ENCODE measurements at places on chromosomes 11 and 22. TPM values are rescaled to one million over a fixed set of nuclear protein-coding genes. Genes with fewer than 3 reads are reported as not detected.

- no peak for DNase-seq
These were observed 16.2 kb downstream of the CSRP3 start for GRCh38 chr11:19185516-19186052.

DNA sequence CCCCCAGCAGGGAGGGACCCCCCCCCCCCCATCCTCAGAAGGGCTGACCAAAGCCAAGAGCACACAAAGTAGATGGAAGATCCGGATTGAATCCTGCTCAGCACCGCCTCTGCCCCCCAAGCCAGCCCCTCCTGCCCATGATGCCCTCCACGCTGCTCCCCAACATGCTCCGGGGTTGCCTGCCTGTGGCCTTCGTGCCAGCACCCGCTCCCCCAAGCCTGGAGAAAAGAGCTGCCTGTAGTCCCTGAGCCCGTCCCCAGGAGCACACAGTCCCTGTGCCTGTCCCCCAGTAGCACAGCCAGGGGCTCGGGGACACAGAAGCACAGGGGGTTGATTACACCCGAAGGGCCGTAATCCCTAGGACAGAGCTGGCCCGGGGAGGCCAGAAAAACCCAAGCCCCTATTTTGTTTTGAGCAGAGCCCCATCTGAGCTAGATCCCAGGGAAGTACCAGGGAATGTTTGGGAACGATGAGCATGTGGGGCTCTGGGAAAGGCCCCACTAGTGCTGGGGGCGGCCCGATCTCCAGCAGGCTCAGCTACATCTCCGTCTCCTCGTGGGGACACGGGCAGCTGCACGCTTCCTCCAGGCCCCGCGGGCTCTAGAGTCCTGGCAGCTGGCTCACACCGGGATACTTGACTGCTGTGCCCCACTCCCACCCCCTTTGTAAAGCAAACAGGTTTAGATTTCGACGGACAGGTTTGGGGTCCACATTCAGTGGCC, 66.7 kb downstream of the PHF21B start:
- no peak for DNase-seq

- no peak for DNase-seq
These were observed 282.3 kb downstream of the ST3GAL4 start for GRCh38 chr11:126637795-126638175.

CDC42EP2 gene
- 1.4 TPM for total RNA-seq

- no peak for DNase-seq
These were observed 64.8 kb downstream of the PRR5L start for GRCh38 chr11:36360826-36361415.

- DNase-seq, result no peak
These were observed 297.6 kb downstream of the KIRREL3 start for GRCh38 chr11:126702987-126703386.

DNA sequence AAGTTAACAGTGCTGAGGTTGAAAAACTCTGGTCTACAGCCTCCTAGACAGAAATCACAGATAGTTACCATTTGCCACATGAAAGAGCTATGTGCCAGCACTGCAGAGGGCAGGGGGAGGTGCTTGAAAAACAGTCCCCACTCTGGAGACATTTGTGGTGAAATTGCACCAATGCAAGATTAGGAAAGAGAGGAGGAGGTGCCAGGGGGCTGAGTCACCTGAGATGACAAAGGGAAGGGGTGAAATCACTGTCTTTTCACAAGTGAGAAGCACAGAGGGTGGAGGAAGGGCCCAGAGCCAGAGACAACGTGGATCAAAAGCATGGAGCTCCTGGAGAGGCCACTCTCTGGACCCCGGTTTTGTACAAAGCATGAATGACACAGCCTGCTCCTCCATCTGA, 196.3 kb downstream of the BUD13 start:
- no peak for DNase-seq

DNA sequence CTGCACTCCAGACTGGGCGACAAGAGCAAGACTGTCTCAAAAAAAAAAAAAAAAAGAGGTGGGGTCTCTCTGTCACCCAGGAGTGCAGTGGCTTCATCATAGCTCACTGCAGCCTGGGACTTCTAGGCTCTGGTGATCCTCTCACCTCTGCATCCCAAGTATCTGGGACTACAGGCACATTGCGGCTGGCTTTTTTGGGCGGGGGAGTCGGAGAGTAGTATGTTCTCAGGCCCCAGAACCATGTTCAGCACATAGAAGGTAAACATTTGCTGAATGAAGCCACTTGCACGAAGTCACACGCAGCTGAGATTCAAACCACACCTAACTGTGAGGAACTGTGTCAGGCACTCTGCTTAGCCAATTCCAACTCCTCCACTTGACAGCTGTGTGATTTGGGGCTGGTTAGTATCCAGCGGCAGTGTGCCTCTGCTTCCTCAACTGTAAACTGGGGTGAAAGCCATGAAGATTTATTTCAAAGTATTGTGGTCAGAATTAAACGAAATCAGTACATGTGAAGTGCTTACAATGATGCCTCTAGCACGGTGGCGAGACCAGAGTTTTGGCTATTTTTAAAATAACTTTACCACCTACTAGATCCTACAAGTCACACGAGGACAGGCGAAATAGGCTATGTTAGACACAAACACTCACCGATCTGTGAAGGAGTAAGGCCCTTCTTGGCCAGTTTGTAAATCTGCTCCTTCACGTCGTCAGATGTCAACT, 789 bp downstream of the RPS13 start:
- peak; percentile 10 for DNase-seq

OR8D4 gene
- not detected for total RNA-seq

ANGPTL5 gene
- not detected for total RNA-seq

GRCh38 chr11:12066056-12066798, 44.2 kb upstream of the MICAL2 start:
- DNase-seq, result no peak

- DNase-seq, result no peak
These were observed 14.2 kb downstream of the PTDSS2 start for GRCh38 chr11:464316-464715.

MTMR3 gene
- total RNA-seq, result 40.7 TPM

GRCh38 chr11:86555401-86555800, 117.0 kb downstream of the ME3 start:
- no peak for DNase-seq

- no peak for DNase-seq
These were observed 153.4 kb downstream of the NCAM1 start for GRCh38 chr11:113114705-113115027.

TMEM132A gene
- 3.5 TPM for total RNA-seq

- peak; percentile 27 for DNase-seq
These were observed 6.7 kb upstream of the SYT7 start for GRCh38 chr11:61587541-61587941.

TMEM86A gene
- 1.0 TPM for total RNA-seq

PRG3 gene
- total RNA-seq, result not detected

DNA sequence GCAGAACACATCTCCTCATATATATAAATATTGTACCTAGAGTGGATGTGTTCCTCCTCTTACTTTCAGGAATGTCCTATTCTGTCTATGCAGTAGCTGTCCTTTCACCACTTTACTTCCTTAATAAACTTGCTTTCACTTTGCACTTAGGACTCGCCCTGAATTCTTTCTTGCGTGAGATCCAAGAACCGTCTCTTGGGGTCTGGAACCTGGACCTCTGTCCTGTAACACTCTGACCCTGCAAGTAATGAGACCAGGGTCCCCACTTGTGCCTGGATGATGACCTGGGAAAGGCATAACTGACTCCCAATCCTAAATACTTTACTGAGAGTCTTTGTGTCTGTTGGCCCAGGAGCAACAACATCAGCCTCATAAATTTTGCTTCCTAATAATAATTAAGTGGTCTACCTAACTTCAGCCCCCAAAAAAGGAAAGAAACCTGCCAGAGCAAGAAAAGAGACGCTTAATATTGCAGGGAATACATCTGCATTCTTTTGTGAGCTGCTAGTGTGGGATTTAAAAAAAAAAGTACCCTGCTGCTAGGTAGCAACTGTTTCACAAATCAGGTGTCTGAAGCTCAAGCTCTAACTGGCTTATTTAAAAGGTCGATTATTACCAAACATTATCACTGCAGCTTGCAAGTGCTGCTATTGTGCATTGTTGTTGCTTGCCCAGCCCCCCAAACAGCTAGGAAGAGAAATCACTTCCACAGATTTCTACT, 69.3 kb downstream of the FAM168A start:
- no peak for DNase-seq

PHLDA2 gene
- total RNA-seq, result 12.3 TPM

- no peak for DNase-seq
These were observed 150.7 kb downstream of the BRD1 start for GRCh38 chr22:49676783-49677494.

DNA sequence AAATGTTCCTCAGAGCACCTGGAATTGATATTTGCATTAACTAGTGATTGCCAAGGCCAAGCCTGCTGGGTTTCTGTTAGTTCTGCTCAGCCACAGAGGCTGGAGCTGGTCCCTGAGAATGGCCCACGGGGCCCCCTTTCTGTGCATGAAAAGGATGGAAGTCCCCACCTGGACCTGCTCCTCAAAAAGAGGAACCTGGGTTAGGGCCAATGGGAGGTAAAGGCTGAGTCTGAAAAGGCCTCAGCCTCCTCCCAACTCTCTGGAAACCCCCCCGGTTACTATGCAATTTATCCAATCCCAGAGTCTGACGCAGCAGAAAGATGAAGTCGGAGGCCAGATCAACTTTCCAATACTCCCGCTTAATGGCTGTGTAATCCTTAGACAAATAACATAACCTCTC, 6.8 kb upstream of the CREB3L1 start:
- no peak for DNase-seq

OSBP2 gene
- total RNA-seq, result 11.9 TPM

- DNase-seq, result no peak
These were observed 44.1 kb downstream of the USP28 start for GRCh38 chr11:113831314-113831713.

GRCh38 chr11:11446967-11447366, 93.9 kb upstream of the CSNK2A3 start:
- DNase-seq, result no peak

DNA sequence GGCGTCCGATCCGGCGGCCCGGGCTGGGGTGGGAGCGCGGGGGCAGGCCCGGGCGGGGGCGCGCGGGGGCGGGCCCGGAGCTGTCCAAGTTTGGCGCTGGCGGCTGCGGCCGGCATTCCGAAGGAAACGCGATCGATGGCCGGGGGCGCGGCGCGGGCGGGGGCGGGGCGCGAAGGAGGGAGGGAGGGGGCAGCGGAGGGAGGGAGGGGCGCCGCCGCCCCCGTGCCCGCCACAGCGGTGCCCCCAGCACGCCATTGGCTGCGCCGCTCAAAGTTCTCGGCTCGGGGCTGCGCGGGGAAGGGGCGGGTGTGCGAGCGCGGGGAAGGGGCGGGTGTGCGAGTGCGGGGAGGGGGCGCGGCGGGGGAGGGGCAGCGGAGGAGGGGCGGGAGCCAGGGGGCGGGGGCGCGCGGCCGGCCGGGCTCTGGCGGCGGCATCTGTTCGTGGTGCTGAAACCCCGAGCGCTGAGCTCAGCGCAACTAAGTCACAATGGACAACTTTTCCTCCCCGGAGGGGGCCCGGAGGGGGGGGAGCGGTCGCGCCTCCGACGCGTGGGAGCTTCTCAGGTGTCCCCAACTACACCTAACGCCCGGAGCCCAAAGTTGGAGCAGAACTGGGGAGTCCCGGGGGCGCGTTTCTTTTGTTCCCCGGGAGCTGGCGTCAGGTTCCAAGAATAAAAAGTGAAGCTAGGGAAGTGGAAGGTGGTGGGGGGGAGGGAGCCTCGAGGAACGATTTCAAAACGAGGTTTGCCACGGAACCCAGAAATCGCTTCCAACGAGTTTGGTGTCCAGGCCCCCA, 2.2 kb downstream of the PHF21B start:
- DNase-seq, result peak; percentile 27

- no peak for DNase-seq
These were observed 61.8 kb downstream of the SNX19 start for GRCh38 chr11:130854483-130854882.

GLYAT gene
- not detected for total RNA-seq

DEFB131B gene
- total RNA-seq, result not detected

DNA sequence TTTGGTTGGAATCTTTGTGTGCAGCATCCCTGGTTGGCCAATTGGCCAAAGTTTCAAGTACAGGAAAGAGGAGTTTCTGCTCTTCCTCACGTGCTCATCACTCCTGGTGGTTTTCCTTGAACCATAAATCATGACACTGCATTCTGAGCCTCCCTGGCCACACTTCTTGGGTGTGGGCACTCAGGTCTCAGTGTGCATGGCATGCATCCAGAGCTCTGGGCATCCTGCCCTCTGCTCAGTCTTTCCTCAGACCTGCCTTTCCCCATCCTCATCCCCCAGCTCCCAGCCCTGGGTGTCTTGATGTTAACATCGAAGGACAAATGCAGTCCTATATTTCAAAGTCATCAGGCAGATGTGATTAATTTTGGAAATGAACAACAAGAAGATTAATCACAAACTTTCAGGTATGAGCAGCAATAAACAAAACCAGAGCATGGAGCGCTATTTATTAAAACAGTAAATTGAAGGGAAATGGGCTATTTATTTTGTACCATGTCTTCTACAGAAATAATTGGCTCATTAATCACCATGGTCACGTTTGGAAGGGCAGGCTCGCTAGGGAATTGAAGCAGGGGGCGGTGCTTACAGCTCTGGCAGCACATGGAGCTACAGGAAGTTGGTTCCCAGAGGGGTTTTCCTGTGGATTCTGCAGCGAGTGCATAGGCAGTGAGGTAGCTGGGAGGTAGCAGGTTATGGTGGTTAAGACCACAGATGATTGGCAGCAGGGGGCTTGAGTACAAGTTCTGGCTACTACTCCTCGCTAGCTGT, 89.6 kb downstream of the CSNK2A3 start:
- DNase-seq, result no peak

ELMOD1 gene
- total RNA-seq, result not detected

OR5AP2 gene
- not detected for total RNA-seq

GRCh38 chr22:37109242-37109917, at the start of gene TMPRSS6:
TSS of gene TMPRSS6 (minus strand) at chr22:37109713. CDS start at chr22:37103417, 6,296 bp downstream.
- DNase-seq, result no peak

GRCh38 chr11:46947399-46948077, 11.0 kb downstream of the CSTPP1 start:
- no peak for DNase-seq

DNA sequence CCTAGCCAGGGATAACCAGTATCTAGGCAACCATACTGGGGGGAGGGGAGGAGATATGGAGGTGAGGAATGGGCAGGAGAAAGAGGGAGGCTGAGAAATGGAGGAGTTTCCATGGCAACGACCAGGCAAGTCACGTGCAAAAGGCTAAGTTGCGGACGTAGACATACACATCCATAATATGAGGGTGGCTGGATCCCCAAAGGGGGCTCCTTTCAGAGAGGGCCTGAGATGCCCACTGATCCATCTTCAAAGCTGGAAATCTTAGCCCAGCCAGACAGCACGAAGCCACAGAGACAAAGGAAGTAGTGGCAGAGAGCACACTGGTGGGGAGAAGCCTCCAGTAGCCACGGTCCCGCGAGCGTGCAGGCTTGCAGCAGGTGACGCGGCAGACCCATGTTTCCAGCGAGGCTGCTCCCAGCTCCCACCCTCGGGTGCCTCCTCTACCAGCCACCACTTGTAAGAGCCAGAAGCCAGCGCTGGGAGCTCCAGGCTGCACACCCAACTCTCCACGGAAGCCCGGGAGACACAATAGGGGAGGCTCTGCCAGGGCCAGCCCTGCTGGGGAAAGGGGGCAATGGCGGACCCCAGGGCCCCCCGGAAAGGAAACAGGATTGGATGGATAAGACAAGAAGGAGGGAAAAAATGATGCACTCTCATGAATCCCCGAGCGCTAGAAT, 938 bp downstream of the FXYD6 start:
- peak; percentile 14 for DNase-seq

- DNase-seq, result no peak
These were observed 8.4 kb upstream of the TNFRSF13C start for GRCh38 chr22:41935015-41935351.

Data from activated T-cell treated with anti-CD3 and anti-CD28 coated beads, Interleukin-2, amount 50 U/mL, for 72 hours (primary cell).